ENCODE measurements at places on chromosomes 16 and 17. TPM values are rescaled to one million over a fixed set of nuclear protein-coding genes. Genes with fewer than 3 reads are reported as not detected.

The CRYBA1 gene
- polyA plus RNA-seq = not detected

The FNDC8 gene
- 0.03 TPM for polyA plus RNA-seq

The TBC1D3L gene
- polyA plus RNA-seq = 6.4 TPM

The SHBG gene
- polyA plus RNA-seq = 0.67 TPM

The SOX15 gene
- polyA plus RNA-seq = 0.21 TPM

The TTLL6 gene
- polyA plus RNA-seq = 0.31 TPM

The ADAMTS18 gene
- polyA plus RNA-seq = 0.02 TPM

The MT1H gene
- 6.4 TPM for polyA plus RNA-seq

The CD300A gene
- 3.0 TPM for polyA plus RNA-seq

The CDH16 gene
- not detected for polyA plus RNA-seq

The CBFB gene
- 17.5 TPM for polyA plus RNA-seq

The FBXW10 gene
- 0.05 TPM for polyA plus RNA-seq

The MILR1 gene
- polyA plus RNA-seq = 9.4 TPM

The SRCAP gene
- 16.5 TPM for polyA plus RNA-seq

The OR1A1 gene
- polyA plus RNA-seq = not detected

The EME1 gene
- polyA plus RNA-seq = 0.16 TPM

The CBFA2T3 gene
- 10.7 TPM for polyA plus RNA-seq

The SEPTIN12 gene
- not detected for polyA plus RNA-seq

The HASPIN gene
- 0.06 TPM for polyA plus RNA-seq

The DUS1L gene
- 71.2 TPM for polyA plus RNA-seq

The TBC1D28 gene
- polyA plus RNA-seq = not detected

The CFAP52 gene
- 0.22 TPM for polyA plus RNA-seq

The FBXO39 gene
- not detected for polyA plus RNA-seq

The PDILT gene
- polyA plus RNA-seq = not detected

The NETO2 gene
- 3.0 TPM for polyA plus RNA-seq

The CSH1 gene
- not detected for polyA plus RNA-seq

The ZNF205 gene
- 16.0 TPM for polyA plus RNA-seq

The BEAN1 gene
- polyA plus RNA-seq = 0.34 TPM

The TMEM256 gene
- polyA plus RNA-seq = 252 TPM

The XYLT1 gene
- 10.1 TPM for polyA plus RNA-seq

The ESRP2 gene
- polyA plus RNA-seq = 3.0 TPM

The FOXO3B gene
- 1.3 TPM for polyA plus RNA-seq

The KCNH6 gene
- polyA plus RNA-seq = not detected

The AOC2 gene
- 2.0 TPM for polyA plus RNA-seq

The RRN3 gene
- 25.3 TPM for polyA plus RNA-seq

The DNASE1L2 gene
- polyA plus RNA-seq = 0.41 TPM

The NFATC3 gene
- 12.5 TPM for polyA plus RNA-seq

The HOXB6 gene
- polyA plus RNA-seq = 10.4 TPM

The TMEM106A gene
- 4.5 TPM for polyA plus RNA-seq

The TUBG1 gene
- polyA plus RNA-seq = 51.8 TPM

The NGFR gene
- polyA plus RNA-seq = 55.6 TPM

The IKZF3 gene
- polyA plus RNA-seq = 0.34 TPM

Measured in adipose tissue (tissue), 3 donors.